ENCODE measurements at places on chromosomes 16 and 17. TPM values are rescaled to one million over a fixed set of nuclear protein-coding genes. Genes with fewer than 3 reads are reported as not detected.

- no peak for DNase-seq
Measured at GRCh38 chr17:64494121-64494520, 2.7 kb downstream of the POLG2 start.

The KLHL10 gene
- total RNA-seq: not detected

GRCh38 chr16:65950211-65950610 is 416.3 kb upstream of the CDH5 start:
- no peak for DNase-seq

The ALOX15 gene
- not detected for total RNA-seq

GRCh38 chr17:14840616-14841231 is 424.4 kb downstream of the PMP22 start:
- DNase-seq: no peak

GRCh38 chr17:76943202-76943601 is 75.0 kb downstream of the MGAT5B start:
- no peak for DNase-seq

- DNase-seq: no peak
Measured at GRCh38 chr17:56085576-56086267, 67.6 kb upstream of the ANKFN1 start.
